ENCODE measurements at places on chromosomes 3 and 15.

DNA sequence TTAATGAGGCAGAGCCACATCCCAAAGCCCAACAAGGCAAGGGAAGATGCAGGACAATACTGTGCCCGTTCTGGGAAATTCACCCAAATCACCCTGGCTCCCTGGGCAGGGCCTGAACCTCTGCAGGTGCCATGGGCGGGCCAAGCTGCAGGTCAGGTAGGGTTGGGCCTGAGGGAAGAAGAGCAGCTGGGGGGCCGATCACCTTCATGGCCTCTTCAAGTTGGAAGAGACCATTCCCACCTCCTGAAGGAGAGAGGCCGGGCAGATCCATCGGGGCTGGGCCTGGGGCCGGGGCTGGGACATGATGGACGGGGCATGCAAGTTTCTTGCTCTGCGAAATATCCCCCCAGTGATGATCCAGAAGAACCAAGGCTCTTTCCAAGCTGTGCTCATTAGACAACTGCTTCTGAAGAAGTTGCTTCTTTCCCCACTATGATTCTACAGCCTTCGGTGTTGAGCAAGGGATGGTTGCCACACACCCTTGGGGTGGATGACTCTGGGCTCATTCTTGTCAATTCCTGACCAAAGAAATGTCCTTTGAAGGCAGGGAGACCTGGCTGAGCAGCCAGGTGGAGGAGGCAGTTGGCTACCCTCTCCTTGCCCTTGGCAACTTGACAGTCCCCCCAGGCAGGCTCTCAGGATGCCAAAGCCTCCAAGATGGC, 38.2 kb downstream of the KLHL25 start:
- no peak for DNase-seq

DNA sequence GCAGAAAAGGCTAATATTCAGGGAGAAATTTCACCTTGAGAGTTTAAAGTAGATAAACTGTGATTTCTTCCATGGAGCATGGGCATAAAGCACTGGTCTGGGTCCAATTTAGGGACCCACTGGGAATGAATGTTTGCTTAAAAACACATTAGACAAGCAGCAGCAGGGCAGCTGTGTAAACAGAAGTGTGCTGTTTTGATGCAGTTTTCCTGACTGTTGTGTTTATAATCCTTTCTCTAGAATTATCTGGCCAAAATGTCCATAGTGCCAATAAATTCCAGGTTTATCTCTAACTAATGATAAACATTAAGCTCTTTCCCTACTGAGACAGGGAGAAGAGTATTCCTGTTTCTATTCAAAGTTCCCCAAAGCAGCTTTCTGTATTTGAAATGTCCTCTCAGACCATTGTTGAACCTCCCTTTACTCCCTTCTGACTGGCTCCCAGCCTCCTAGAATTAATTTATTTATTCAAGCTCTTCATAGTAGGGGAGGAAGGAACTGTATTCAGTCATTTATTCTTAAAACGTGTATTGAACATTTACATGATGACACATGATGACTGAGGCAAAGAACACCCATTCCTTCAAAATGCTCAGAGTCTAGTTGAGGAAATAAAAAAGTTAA, 7.0 kb upstream of the TM4SF18 start:
- no peak for DNase-seq

GRCh38 chr15:65374821-65375401, 2.9 kb downstream of the IGDCC3 start:
- no peak for DNase-seq

DNA sequence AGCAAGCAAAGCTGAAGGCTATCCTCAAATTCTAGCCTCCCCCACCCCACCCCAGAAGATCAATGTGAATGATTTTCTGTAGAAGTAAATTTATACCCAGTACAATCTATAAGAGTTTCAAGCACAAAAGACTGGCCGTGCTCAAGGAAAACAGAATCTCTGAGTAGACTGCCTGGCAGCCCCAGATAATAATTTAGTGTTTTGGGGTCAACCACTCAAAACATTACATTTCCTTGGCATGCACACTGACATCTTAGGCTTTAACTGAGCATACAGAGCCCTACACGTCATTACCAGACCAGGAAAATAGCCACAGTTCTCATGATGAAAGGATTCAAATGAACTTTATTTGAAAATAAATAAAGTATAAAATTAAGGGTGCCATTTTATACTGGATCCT, 376.5 kb downstream of the TBL1XR1 start:
- DNase-seq: no peak

DNA sequence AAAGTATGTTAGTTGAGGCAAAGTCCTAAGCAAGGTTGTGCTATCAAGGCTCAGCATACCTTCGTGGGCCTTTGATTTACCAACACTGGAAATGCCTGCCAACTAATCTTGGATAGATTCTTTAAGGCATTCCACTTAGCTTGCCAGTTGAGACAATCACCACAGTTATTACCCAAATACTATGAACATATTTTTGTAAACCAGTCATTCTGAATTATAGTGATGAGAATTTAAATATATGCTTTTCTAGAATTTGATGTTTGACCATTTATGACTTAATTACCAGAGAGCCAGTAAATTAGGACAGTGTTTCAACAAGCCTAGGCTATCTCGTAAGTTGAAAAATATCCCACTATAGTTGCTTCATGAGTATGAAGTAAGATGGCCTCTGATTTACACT, 15.5 kb downstream of the TRIM59 start:
- DNase-seq: no peak

DNA sequence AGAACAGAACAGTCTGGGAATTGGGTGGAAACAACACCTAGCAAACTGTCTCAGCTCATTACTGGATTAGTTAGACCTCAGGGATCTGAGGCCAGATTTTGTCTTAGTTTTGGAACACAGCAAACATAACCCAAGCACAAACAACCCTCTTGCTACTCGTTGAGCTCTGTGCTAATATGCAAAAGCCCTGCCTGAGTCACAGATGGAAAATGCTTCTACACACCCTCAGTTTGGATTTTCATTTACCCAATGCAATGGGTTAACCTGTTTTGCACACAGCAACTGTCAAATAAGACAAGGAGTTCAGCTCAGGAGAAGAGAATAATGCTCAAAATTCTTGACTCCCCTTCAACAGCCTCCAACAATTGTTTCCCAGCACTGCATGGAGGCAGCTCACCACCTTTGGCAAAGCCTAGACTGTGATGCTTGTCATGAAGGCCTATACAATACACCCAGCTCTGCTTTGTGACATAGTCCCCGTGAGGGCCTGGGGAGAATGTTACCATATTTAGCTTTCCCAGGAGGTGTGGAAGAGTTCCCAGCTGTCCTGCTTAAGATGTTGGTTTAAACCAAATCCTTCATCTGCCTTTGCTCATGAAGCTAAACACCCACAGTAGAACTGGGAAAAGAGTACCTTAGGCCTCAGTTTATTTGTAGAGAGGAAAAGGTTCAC, 68.9 kb upstream of the MNS1 start:
- DNase-seq: no peak

GRCh38 chr3:69082805-69083204, 1.9 kb upstream of the ARL6IP5 start:
- DNase-seq: no peak

DNA sequence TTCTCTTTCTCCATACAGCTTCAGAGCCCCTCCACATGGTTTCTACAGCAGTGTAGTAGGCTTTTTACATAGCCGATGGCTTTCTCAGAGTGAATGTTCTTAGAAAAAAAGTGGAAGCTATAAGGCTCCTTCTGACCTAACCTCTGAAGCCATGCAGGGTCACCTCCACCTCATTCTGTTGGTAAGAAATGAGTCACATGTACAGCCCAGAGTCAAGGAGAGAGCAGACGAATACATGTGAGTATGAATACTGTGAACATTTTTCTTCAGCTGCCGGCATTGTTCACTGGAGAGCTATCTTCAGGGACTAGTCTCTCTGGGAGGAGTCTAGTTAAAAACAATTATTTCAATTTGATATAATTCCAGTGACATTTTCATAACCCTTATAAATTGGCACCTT, 68.2 kb upstream of the THRB start:
- no peak for DNase-seq

DNA sequence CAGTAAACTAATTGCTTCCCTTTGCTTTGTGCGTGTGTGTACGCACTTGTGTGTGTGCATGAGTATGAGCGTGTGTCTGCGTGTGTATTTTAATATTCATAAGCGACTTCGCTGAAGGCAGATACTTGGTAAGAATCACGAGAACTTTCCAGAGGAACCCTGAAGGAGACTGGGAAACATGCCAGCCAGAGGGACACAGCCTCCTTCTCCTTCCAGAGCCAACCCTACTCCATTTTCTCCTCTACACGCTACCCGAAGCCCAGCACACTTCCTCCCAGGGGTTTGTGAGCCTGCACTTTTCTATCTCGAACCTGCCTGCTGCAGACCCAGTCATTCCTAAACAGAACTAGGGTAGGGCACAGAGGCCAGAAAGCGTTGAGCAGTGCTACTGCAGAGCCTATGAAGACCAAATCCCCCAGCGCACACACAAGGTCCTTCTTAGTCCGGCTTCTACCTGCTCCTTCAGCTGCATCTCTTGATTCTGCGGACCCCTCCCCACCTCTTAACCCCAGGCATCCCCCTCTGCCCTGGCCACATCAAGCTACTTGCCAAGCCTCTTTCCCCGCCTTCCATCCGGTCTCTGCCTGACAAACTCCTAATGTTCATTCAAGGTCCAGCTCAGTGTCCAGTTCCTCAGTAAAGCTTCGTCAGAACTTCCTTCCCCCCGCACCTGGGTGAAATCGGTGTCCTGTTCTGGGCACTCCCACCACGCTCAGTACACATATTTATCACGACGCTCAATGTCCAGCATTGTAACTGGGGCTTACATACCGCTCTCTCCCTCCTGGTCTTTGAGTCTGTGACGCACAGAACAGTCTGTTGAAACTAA, 191.8 kb downstream of the FAM43A start:
- no peak for DNase-seq

DNA sequence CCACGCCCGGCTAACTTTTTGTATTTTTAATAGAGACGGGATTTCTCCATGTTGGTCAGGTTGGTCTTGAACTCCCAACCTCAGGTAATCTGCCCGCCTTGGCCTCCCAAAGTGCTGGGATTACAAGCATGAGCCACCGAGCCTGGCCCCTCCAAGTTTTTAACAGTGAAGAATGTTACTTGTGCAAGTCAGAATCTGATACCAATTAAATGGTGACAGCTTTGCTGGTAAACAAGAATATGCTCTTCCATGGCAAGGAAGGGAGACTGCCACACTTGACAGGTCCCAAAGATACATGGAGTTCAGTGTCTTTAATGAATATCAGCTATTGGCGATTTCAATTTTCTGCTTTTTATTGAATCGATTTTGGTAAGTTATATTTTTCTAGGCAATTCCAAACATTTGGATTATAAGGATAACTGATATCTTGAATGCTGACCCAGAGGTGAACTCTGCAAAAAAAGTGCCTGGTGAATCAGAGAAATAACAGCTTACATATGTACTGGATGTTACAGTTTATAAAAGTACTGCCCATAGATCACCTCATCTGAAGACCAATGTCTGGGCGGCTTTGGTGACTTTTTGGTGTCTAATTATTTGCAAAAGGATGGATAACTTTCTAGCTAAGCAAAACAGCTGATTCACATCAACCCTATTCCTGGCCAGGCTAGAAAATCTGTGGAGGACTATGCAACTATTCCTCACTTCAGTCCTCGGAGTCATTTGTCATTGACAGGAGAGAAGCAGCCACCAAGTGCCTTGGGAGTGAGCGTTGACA, 1.2 kb downstream of the PARP16 start:
- no peak for DNase-seq

GRCh38 chr15:44738340-44738984, 2.1 kb downstream of the TRIM69 start:
- DNase-seq: no peak

GRCh38 chr3:196454935-196455334, 22.7 kb upstream of the UBXN7 start:
- DNase-seq: no peak

- DNase-seq: no peak
These were observed 234.8 kb downstream of the CHST2 start for GRCh38 chr3:143354342-143354741.

- DNase-seq: no peak
These were observed 67.0 kb upstream of the SEC61A1 start for GRCh38 chr3:127985216-127985615.

GRCh38 chr3:177960014-177960413, 576.2 kb upstream of the KCNMB2 start:
- DNase-seq: no peak

DNA sequence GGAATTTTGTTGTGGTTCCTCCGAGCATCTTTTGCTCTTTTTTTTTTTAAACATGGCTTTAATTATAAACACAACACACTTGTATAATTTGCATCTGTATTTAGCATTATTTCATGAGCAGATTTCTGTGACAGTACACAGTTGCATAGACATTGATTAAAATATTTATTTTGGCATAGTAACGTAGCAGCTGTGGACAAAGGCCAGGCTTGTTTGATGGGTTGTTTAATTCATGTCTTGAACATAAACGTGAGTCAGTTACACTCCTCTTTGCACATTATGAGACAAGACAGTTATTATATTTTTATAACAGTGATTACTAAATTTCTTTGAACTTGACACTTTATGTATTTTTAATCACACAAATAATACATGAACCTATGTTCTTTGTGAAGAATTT, 182.5 kb downstream of the CACNA2D3 start:
- no peak for DNase-seq

DNA sequence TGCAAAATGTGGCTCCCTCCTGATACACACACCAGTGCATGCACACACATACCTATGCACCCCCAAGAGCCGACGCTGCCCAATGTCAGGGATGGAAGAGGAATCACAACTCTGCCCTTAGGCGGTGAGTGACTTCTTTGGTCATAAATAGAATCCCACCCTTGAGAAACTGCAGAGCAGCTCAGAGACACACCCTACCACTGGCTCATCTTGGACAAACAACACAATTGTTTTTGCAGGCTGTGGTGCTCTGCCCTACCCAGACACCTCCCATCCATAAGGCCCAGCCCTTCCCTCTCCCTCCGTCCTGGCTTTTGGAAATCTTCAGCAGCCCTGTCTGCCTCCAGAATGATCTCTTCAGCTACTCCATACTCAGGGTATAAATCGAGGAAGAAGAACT, 73.8 kb upstream of the HRH1 start:
- DNase-seq: no peak

GRCh38 chr3:187401856-187402255, 33.7 kb downstream of the RTP4 start:
- DNase-seq: no peak

DNA sequence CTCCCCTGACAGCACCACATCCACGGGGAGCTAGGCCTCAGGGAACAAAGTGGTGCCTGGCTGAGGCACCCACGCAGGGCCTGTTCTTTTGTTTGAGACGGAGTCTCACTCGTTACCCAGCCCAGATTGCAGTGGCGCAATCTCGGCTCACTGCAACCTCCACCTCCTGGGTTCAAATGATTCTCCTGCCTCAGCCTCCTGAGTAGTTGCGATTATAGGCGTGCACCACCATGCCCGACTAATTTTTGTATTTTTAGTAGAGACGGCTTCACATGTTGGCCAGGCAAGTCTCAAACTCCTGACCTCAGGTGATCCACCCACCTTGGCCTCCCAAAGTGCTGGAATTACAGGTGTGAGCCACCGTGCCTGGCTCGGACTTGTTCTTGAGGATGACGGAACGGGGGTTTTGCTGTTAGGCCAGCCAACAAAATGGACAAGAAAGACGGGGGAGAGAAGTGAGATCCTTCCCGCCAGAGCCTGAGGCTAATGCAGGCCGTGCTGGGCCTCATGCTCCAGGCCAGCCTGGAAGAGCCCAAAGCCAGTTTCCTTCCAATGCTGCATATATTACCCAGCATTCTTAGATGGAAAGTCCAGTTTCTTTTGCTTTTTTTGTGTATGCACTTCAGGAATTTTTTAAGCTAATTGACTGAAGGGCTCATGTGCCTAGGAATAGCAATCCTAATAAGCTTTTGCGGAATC, 28.1 kb upstream of the FURIN start:
- DNase-seq: no peak

- DNase-seq: no peak
These were observed 6.4 kb downstream of the NSUN3 start for GRCh38 chr3:94069194-94069813.
